ENCODE measurements at places on chromosomes 4 and X.

- no peak for DNase-seq
Observed at GRCh38 chrX:817759-818300, 187.2 kb downstream of the SHOX start.

GRCh38 chrX:32408389-32408788 is 803.0 kb downstream of the DMD start:
- no peak for DNase-seq

DNA sequence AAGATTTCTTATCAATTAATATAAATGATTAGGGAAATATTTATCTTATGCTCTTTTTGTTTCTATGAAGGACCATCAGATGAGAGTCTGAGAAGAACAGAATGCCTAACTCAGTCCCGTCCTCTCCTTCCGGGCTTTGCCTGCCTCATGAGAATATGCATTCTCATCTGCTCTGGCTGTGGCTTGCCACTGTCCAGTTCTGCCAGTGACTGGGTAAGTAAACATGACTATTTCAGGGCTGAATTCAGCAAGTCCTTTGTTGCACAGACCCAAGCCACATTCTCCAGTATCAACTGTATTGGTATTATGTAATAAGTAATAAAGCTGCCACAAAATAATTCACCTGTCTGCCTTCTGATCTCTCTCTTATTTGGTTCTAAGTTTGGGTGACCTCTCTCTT is 110.7 kb downstream of the WDFY3 start:
- no peak for DNase-seq

DNA sequence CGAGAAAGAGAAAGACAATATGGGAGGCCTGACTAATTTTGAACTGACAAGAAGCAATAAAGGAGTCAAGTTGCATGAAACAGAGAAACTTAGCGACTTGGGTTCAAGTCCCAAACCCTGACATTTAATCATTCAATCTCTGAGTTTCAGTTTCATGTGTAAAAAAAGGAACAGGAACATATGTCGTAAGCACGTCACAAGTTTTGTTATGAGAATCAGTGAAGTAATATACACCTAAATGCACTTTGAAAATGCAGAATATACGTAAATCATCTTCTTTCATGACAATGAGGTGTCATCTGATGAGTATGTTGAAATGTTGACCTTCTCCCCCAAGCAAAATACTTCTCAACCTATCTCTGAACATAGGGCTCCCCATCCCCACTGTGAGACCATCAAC is 10.4 kb downstream of the ACOT9 start:
- DNase-seq: no peak

- no peak for DNase-seq
Observed at GRCh38 chr4:83569987-83570386, 34.1 kb downstream of the GPAT3 start.

- DNase-seq: no peak
Observed at GRCh38 chr4:36677874-36678273, 396.5 kb downstream of the DTHD1 start.

GRCh38 chr4:93132631-93133030 is 695.9 kb upstream of the ATOH1 start:
- DNase-seq: no peak

- peak; percentile 14 for DNase-seq
Observed at GRCh38 chrX:31540313-31540712, 468.5 kb upstream of the FTHL17 start.

- DNase-seq: peak; percentile 69
Observed at GRCh38 chrX:115940888-115941332, 229.6 kb upstream of the AGTR2 start.

- no peak for DNase-seq
Observed at GRCh38 chr4:76272999-76273398, 21.5 kb downstream of the FAM47E start.

DNA sequence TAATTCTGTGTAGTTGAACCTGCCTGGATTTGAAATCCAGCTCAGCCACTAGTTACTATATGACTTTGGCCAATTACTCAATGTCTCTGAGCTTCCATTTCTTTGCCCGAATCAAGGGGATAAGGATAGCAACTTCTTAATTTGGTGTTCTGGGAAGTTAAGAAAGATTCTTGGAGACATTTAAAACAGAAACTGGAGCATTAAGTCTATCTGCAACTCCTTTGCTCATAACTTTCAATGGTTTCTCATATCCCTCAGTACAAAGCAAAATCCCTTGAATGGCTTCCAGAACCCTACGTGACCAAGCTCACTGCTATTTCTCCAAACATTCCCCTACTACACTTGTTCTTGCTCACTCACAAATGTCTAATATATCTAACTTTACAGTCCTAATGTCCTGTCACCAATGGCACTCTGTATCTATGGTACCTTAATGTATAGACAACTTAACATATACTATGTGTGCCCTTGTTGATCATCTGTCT is 849.1 kb upstream of the SLIT2 start:
- DNase-seq: no peak

DNA sequence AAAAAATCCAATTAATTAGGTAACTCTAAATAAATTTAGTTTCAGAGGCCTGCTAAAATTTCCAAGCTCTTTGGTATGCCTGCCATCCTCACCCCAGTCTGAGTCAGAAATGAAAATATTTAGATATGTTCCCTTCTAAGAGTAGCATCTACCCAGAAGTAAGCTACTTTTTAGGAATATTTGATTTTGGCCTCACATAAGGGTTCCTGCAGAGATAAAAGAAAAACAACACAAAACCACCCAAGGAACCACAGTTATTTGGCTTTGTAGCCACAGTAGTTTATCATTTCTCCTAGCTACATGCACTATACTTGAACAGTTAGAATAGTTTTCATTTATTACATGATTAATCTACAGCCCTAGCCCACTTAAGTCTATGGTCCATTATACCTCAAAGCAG is 192.6 kb upstream of the FAM241A start:
- DNase-seq: no peak
